ENCODE measurements at places on chromosomes 4 and X.

DNA sequence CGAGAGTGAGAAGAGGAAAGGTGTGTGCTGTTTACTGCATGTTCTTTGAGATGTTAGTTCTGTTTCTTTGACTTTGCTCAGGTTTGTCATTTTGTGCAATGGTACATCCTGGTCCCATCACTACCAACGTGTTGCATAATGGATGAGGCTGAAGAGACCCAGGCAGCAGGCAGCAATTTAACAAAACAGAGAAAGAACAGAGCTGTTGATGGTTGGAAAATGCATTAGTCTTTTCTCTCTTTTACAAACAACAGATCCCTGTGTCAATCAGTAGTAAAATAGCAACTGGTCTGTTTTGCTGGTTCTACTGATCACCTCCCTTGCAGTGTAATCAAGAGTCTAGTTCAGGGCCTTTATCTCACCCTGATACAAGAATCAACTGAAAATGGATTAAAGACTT is 64.8 kb upstream of the LIMCH1 start:
- no peak for DNase-seq

GRCh38 chr4:5198656-5199541 is 147.6 kb downstream of the STK32B start:
- DNase-seq: no peak

- peak; percentile 80 for DNase-seq
Observed at GRCh38 chr4:112170451-112170993, 25.3 kb downstream of the FAM241A start.

GRCh38 chrX:85112293-85112692 is 108.6 kb downstream of the APOOL start:
- DNase-seq: no peak

DNA sequence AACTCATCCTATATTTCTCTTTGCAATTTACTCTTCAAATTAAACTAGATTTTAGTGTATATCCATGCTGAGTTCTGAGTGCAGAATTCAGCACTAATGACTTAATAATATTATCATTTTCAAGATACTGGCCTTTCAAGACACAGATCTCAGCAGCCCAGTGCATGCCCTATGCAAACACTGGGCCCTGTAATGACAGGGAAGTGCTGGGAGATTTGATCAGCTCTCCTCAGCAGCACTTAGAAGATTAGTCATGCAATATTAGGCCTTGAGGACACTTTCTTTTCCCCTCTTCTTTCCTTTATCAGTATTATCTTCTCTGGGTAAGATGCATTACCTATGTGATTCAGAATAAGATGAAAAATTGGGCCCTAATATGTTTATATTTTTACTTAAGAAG is 207.1 kb downstream of the PPP3CA start:
- peak; percentile 26 for DNase-seq

DNA sequence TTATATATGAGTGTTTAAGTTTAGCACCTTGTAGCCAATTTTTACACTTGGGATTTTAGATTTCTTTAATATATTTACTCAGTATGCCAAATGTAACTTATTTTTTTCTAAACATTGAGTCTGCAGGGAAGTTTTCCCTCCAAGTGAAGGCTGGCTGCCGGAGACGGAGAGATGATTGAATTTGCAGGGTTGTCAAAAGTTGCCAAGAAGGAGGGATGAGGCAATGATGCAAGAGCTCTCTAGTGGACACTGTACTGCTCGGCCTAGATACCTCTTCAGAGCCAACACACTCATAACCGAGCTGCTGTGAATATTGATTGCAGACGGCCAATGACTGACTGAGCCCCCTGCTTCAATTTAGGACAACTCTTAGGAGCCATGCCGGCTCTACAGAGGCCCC is 318.6 kb upstream of the CASK start:
- DNase-seq: no peak

DNA sequence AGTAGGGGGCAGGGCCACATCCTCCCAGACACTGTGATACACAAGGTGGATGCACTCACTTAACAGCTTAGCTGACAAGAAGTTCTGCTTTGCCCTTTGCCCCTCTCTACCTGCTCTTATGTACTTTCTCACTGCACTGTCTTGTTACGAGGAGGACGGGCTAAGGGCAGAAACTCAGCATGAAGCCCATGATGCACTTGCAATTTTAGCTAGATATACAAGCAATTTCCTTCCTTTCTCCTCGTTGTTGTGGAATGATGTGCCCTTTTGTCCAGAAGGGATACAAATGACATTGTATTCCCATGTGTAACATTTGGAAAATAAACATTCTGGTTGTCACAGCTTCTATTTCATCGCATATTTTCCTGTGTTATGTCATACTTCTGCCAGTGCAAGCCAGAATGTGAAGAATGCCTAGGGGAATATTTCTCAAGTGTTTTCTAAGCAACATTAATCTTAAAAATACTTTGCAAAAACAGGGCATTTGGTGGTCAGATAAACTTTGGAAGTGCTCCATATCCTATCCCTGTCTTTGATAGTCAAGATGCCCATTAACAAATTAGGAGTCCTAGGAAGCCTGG is 47.2 kb downstream of the MAOA start:
- DNase-seq: no peak

- DNase-seq: no peak
Observed at GRCh38 chr4:5503336-5503936, 204.9 kb downstream of the EVC2 start.

GRCh38 chr4:8459867-8460445 is 19.4 kb downstream of the TRMT44 start:
- no peak for DNase-seq

DNA sequence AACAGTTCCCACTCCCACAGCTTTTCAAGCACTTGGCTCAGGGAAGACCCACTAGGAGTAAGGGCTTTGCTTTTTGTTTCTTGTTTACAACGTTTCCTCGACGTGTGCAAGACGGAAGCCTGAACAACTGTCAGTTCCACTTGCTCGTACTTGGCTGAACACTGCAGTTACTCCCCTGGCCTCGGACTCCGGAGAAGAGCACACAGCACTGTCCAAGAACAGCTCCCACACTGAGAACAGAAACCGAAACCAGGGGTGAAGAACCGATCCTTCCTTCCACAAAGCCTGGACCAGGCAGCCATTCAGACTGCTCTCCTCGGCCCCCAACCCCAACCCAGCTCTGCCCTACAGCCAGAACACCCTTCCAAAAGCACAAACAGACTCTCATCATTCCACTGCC is 25.5 kb downstream of the IRF2 start:
- DNase-seq: peak; percentile 87

DNA sequence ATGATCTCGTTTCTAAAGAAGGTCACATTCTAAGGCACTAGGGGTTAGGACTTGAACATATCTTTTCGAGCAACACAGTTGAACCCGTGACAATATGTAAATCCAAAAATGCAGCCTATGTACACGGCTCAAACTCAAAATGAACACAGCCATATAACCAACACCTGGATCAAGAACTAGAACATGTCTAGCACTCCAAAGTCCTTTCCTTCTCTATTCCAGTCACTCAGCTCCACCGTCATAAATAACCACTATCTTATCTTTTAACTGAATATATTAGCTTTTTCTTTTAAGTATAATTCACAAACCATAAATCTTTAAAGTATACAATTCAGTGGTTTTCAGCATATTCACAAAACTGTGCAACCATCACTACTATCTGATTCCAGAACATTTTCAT is 19.4 kb upstream of the RELL1 start:
- DNase-seq: no peak

- peak; percentile 9 for DNase-seq
Observed at GRCh38 chr4:11814758-11815157, 386.1 kb upstream of the HS3ST1 start.

DNA sequence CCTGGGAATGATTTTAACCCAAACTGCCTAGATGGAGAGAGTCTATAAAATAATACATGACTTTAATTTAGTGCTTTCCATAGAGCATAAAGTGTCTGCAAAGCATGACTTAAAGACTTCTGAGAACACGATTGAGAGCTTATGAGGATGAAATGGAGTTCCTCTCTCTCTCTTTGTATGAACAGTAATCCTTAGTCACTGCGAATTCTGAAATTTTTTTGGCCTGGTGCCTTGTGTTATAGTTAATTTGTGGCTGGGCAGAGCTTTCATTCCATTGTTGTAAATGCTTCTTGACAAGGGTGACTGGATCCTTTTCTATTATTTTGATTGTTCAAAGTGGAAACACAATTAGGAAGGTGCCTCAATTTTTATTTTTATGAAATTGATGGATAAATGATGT is 179.5 kb downstream of the CEP135 start:
- DNase-seq: no peak

DNA sequence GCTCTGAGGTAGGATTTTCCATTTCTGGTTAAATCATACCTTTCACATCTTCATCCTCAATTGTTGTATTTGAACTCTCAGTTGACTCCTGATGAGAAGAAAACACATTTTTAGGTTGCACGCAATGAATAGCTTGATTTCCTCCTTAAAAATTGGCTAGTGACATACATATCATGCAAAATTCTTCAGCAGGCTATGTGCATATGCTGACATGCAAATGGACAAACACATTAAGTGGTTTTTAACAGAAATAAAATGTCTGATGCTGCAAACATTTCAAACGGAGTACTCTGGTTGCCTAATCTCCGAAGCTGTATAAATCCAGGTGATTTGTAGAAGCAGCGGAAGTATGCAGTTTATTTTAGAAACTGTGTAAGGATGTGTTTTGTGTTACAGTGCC is 261.1 kb downstream of the CAMK2D start:
- DNase-seq: no peak

DNA sequence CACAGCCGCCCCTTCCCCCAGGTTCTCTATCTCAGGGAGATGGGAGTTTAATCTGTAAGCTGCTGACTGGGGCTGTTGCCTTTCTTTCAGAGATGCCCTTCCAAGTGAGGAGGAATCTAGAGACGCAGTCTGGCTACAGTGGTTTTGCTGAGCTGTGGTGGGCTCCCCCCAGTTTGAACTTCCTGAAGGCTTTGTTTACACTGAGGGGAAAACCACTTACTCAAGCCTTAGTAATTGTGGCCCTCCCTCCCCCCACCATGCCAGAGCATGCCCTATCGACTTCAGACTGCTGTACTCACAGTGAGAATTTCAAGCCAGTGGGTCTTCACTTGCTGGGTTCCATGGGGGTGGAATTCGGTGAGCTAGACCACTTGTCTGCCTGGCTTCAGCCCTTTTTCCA is 131.3 kb downstream of the FAAH2 start:
- DNase-seq: no peak

DNA sequence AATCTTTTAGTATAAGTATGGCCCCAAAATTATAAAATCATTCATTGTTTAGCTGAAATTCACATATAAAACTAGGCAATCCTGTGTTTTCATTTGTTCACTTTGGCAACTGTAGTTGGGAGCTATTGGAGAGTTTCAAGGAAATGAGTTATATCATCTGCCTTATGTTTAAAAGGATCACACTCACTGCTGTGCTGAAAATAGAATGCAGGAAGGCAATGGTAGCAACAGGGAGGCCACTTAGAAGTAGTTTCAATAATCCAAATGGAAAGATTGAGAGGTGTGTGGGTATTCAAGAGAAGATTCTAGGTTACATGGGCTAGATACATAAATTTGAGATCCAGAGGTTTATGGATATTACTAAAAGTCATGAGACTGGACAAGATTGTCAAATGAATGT is 184.9 kb downstream of the PDGFC start:
- no peak for DNase-seq

DNA sequence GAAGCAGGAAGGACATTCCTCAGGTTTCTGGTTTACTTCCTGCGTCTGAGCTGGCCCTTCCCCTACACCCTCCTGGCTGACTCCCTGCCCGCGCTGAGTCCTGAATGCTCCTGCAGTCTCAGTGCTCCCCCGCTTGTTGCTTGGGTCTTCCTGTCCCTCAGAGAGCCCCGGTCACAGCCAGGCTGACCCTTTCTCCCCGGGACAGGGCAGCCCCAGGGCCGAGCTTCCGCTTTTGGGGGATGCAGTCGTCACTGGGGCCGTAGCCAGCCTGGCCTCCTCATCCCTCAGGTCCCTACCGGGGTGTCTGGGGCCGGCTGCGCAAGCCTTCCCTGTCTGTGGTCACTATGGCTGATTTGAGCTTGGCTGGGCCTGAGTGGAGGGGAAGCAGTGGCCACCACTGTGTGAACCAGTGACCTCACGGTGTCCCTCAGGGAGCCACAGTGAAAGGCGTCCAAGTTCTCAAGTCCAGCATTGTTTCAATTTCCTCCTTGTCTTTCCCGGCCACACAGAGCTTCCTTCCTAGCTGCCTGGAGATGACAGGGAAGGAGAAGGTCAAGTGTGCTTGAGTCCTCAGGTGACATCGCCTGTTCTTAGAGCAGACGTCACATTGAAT is 34.1 kb upstream of the ASMTL start:
- no peak for DNase-seq

DNA sequence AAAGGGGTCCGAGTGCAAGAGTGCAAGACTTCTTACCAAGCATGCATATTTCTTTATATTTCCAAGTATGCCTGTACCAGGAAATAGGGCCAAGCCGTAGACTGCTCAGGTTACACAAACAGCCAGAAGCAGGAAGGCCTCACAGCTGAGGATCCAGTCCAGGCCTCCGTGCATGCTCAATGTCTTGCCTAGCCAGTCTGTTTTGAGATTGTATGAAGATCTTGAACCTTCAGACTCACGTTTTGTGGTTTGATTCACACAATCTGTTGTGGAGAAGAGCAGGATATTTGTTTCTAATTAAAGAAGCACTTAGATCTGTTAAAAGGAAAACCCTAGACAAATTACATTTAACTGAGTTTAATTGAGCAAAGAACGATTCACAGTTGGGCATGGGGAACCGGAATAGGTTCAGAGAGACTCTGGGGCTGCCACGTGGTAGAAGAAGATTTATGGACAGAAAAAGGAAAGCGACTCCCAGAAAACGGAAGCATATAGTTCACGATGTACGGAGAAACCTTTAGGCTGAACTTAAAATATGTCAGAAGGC is 1.2 kb downstream of the MGST2 start:
- DNase-seq: peak; percentile 69

- DNase-seq: no peak
Observed at GRCh38 chrX:105260291-105261043, 40.0 kb upstream of the TEX13A start.

DNA sequence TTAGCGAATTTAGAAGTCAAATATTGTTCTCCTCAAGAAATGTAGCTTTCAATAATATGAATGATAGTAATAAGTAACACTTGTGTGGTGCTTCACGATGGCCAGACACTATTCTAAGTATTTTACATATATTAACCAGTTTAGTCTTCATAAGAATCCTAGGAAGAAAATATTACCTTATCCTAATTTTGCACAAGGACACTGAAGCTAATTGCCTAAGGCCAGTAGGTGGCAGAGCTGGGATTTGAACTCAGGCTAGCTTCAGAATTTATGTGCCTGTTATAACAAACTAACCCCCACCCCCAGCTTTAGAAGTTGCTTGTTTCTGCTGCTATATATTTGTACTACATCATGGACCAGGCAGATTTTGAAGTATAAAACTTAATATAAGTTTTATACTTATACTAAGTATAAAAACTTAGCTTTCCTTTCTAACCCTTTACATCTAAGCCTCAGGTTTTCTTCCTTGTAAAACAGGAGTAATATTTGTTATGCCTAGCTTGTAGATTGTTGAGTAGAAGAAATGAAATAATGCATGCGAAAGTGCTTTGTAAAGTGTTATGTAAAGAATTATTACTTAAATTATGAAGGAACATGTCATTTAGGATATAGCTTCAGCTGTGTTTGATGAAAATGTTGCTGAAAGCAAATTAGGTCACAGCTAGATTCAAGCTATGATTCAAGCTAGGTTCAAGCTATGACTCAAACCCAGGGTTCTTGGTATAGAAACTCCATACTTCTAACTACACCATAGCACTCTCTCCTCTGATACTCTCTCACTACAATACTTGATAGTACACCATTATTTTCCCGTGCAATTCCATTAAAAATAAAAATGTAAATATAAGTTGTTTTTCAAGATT is 4.2 kb upstream of the CDS1 start:
- DNase-seq: peak; percentile 59

GRCh38 chr4:14111730-14112181 is 484.2 kb upstream of the BOD1L1 start:
- DNase-seq: peak; percentile 52

- no peak for DNase-seq
Observed at GRCh38 chr4:115042496-115042895, 70.9 kb downstream of the NDST4 start.
